ENCODE measurements at places on chromosomes 12 and 14.

- DNase-seq: no peak
Observed at GRCh38 chr14:40847480-40847879, 759.2 kb upstream of the LRFN5 start.

- peak; percentile 44 for DNase-seq
Observed at GRCh38 chr14:84129007-84129406, 1400.9 kb upstream of the FLRT2 start.

DNA sequence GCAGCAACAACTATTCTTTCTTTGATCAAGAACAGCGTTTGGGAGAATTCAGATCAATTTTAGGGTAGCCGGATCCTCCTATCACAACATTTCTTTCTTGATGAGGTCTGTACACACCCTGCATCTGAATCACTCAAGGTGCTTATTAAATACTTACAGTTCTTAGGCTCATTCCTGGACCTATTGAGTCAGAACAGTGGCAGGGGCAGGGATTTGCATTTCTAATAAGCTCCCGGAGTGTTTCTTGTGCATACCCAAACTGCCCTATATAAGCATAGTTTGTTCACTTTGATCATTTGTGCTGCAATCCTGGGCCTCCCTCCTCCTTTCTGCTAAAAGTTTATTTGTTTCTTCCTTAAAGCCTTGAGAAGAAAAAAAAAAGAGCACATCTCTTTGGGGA lies 80.5 kb upstream of the RPH3A start:
- no peak for DNase-seq

DNA sequence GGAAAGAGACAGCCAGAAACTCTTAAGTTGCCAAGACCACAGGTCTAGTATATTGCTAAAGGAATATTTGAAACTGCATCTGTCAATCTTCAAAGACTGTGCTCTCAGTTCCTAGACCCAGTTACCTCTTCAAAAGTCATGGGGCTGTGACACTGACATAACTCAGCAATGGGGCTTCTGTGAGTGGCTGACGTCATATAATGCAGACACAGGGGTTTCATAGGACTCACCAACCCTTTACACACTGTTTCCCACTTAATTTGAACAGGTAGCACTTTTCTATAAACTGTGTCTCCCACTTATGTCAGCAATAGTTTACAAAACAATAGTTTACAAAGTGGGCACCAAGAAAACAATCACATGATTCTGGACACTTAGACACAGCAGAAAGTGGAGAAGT lies 158.4 kb downstream of the GALC start:
- DNase-seq: no peak

- no peak for DNase-seq
Observed at GRCh38 chr12:23493672-23494071, 455.8 kb downstream of the SOX5 start.

DNA sequence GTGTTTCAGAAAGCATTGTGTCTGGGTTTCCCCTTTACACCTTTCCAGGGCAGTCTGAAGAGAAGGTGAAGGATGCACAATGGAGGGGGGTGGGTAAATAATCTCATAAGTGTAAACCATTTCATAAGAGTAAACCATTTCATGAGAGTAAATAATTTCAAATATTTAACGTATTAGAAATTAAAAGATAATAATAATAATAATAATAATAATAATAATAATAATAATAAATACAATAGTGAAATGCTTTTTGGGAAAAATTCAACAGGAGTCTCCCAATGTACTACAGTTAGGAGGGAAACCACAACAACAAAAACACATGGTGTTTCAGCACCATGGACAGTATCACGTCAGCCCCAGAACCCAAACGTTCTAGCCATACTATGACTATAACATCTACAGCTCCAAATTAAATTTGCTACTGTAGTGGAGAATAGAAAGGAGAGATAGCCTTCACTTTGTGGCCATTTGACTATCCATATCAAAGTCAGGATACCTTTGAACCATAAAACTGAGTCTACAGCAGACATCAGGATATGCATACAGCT lies 691.8 kb downstream of the BCL11B start:
- peak; percentile 51 for DNase-seq

GRCh38 chr14:24700511-24700910 lies 66.5 kb upstream of the GZMB start:
- DNase-seq: no peak

DNA sequence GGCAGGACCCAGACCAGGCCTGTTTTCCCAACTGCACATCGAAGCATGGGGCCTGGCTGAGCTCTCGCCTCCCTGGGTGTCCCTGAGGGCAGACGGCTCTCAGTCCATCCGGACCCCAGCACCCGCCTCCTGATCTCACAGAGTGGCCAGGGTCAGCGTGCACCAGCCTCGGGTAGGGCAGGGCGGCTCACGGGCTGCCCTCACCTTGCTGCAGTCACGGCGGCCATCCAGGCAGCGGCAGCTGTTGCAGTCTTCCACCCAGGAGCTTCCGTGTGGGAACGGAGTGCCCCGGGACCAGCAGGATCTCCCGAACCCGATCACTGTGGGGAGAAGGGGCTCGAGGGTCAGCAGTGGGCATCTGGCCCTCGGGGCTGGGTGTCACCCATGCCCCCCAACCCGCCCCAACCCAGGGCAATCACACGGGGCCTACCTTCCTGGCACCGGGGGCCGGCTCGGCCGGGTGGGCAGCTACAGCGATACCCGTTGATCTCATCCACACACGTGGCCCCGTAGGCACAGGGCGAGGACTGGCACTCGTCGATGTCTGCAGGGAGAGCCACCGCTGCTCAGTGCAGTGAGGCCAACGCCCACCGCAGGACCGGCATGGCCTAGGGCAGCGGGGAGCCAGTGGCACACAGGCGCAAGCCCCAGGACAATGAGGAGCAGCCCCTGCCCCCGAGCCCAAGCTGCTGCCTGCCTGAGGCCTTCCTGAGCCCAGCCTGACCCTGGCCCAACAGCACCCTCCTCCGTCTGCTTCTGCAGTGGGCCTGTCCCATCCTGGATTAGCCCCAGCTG lies 22.2 kb downstream of the JAG2 start:
- DNase-seq: no peak

GRCh38 chr12:48454667-48455066 lies 17.7 kb upstream of the ANP32D start:
- peak; percentile 72 for DNase-seq

- no peak for DNase-seq
Observed at GRCh38 chr12:31477687-31478086, 113.2 kb downstream of the DENND5B start.

Data from hematopoietic multipotent progenitor cell treated with erythropoietin and hydrocortisone succinate and interleukin-3 and kit ligand, for 6 days (in vitro differentiated cells).